Right ventricle myocardium superior (tissue), 1 donor: ENCODE measurements at places on chromosomes 2 and 18. TPM values are rescaled to one million over a fixed set of nuclear protein-coding genes. Genes with fewer than 3 reads are reported as not detected.

The KCNG3 gene
- not detected for total RNA-seq

The GLI2 gene
- 1.3 TPM for total RNA-seq

The SCG2 gene
- not detected for total RNA-seq

The SPP2 gene
- total RNA-seq = not detected

The LYG2 gene
- not detected for total RNA-seq

The SGPP2 gene
- 15.3 TPM for total RNA-seq

GRCh38 chr2:100036793-100037192 lies 105.6 kb downstream of the AFF3 start:
- no peak for DNase-seq

GRCh38 chr2:173612354-173612753 lies 257.7 kb downstream of the CDCA7 start:
- no peak for DNase-seq

DNA sequence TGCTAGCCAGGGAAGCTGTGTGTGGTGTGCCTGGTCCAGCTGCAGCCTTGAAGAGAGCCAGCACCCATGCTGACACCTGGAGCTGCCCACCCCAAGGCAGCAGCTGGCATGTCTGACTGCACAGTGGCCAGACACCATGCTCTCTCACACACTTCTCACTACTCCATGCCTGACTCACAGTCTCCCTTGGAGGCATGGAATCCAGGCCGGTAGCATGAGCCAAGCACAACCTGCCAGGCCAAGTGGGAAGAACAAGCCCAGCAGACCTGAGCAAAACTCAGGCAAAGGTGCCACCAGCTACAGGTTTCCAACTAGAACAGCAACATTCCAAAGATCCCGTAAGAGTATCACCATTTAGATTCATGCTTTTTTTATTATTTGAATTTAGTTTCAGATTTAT lies 625.3 kb upstream of the LRRTM4 start:
- no peak for DNase-seq

DNA sequence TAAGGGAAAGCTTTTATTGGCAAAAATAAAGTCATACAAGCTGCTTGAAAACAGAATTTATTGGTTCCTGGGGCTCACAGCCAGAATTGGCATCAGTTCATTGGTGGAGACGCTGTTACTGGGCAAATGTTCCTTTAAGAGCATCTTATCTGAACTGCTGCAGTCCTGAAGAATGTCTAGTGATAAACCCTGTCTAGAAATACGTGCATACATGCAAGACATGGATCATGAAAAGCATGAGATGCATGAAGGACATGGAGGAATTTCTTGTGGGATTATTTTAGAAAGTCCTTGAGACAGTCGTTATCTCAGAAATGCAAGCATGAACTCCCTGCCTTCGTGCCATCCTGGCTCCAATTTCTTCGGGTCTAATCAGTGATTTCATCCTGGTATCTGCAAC lies 32.5 kb upstream of the FHOD3 start:
- DNase-seq = no peak

DNA sequence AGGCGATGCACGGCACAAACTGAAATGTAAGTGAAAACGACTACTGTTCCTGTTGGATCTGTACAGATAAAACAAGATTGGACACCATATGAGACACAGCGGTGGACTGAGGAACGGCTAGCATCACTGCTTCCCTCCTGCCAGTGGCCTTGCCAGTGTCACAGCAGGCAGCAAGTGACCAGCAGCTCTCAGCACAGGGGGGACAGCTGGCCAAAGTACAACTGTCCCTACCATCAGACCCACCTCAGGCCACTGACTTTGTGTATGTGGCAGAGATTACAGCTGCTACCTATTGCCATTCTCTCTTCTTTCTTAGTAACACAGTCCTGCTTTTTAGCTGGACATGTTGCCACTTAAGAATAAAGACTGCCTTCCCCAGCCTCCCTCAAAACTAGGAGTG lies 80.0 kb upstream of the SLC66A3 start:
- no peak for DNase-seq

GRCh38 chr18:75518007-75518406 lies 90.5 kb upstream of the SMIM21 start:
- no peak for DNase-seq

- no peak for DNase-seq
Observed at GRCh38 chr2:10327896-10328669, 25.4 kb downstream of the HPCAL1 start.

DNA sequence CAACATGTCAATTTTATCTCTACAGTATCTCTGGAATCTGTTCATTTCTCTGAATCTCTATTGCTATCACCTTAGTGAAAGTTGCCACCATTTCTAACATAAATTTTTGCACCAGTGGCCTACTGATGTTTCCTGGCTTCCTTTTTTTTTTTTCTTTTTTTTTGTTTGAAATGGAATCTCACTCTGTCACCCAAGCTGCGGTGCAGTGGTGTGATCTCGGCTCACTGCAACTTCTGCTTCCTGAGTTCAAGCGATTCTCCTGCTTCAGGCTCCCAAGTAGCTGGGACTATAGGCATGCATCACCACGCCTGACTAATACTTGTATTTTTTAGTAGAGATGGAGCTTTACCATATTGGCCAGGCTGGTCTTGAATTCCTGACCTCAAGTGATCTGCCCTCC lies 35.1 kb downstream of the KCNJ13 start:
- no peak for DNase-seq

DNA sequence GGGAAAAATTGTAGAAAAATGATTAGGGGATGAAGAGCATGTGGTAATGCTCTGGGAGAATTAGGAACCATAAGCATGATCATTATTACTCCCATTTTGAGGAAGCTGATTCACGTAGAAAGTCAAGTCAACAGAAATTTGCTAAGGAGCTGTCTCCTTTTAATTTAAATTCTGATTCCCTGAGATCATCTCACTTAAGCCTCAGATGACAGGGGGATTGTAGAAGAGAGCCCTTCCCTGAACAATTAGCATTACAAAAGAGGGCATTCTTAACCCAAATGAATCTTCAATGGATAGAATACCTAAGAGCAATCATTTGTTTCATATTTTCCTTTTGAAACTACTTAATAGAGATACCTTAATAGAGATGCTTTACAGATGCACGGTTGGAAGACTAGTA lies 267.9 kb downstream of the NYAP2 start:
- DNase-seq = no peak

- no peak for DNase-seq
Observed at GRCh38 chr2:164542581-164543021, 78.7 kb downstream of the GRB14 start.
